Fibroblast of mammary gland (primary cell): ENCODE measurements at places on chromosomes 2 and 18.
A peak's percentile ranks its signal among the peaks of the same experiment; 100 is the strongest.

DNA sequence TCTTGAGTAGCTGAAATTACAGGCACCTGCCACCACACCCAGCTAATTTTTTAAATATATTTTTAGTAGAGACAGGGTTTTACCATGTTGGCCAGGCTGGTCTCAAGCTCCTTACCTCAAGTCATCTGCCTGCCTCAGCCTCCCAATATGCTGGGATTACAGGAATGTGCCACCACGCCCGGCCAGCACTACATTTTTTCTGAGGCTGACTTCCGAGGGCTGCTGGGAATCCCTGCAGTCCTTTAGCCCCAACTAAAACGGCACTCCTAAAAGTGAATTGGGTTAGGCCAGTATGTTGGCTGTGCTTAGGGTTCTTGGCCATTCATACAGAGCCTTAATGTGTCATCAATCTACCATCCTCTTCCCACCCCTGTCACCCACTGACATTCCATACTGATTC lies 375.4 kb downstream of the DCC start:
- no peak for DNase-seq

- no peak for DNase-seq
These were observed 12.5 kb downstream of the RASGRP3 start for GRCh38 chr2:33488715-33489540.

- DNase-seq = no peak
These were observed 510.9 kb upstream of the CELF4 start for GRCh38 chr18:38076346-38077070.

DNA sequence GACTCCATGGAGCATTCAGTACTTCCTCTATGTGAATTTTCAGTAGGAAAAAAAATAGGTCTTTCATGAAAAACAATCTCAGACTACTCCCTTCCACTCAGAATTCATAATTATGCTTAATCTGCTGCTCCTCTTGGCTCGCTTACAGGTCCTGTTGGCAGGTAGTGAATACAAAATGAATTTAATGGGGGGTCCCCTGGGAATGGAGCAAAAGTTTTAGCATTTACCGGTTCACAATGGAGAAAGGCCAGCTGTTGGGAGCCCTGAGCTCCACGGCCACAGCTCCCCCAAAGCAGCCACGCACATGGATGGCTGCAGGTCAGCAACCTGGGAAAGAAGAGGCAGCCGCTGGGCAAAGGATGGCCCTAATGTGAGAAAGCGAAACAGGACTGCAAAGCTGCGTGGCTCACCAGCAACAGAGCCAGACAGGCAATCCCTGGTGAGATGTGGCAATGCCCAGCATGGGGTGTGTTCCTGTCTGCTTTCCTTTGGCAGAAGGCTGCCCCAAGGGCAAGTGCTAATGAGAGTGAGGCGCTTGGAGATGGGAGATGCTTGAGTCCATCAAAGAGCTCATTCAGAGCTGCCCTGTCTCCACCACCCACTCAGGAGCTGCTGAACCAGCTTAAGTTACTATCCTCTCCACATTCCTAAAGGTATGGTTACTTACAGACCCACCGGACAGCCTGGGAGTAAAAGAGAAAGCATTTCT lies 447.4 kb downstream of the EPHA4 start:
- no peak for DNase-seq

GRCh38 chr2:143110758-143111428 lies 18.3 kb upstream of the ARHGAP15 start:
- peak; percentile 75 for DNase-seq

DNA sequence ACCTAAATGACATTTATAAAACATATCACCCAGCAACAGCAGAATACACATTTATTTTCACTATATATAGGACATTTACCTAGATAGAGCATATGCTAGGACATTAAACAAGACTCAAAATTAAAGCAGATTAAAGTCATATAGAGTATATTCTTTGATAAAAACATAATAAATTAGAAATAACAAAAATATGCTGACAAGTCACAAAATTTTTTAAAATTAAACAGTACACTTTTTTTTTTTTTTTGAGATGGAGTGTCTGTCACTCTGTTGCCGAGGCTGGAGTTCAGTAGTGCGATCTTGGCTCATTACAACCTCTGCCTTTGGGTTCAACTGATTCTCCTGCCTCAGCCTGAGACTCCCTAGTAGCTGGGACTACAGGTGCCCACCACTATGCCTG lies 758.9 kb upstream of the NRXN1 start:
- no peak for DNase-seq

DNA sequence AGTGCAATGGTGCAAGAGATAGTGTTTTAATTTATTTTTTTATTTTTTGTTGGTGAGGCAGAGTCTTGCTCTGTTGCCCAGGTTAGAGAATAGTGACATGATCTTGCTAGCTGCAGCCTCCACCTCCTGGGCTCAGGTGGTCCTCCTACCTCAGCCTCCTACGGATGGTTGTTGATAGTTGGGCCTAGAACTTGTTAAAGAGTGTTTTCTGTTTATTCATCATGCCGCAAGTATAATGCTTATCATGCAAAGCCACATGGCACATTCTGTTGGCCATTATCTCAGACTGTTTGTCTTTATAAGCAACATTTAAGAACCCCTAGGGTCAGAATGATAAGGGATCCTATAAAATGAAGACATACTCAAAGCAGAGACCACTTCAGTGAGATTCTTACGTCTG lies 1.7 kb downstream of the UGGT1 start:
- no peak for DNase-seq

GRCh38 chr2:4175343-4175742 lies 472.0 kb downstream of the DCDC2C start:
- no peak for DNase-seq

DNA sequence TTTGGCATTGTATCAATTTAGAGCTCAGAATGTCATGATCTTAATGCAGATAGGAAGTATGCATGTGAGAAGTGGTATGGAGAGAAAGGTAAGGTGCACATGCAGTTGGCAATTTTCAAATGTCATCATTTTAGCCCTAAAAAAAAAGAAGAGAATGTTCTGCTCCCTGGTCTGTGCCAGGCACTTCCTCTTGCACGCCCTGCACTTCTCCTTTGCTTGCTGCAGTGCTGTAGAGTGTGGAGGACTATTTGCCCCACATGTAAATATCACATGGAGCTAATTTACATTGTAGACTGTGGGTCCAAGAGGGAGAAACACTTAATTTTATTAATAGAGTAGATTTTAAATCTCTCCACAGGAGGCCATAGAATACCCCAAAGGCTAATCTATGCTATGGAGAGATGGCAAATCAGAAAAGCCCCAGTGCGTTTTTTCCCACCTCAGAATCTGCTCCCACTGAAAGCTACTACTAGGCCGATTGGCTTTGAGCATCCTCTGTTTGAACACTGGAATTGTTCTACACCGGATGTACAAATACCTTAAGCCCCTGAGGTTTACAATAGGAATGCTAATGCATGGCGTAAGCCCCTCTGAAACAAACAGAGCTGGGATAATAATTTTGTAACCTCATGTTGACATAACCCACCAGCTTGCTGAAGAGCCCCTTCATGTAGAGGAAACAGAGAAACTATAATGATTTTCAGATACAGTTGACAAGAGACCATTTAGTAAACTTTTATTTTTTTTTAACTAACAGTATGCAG lies 137.2 kb upstream of the KLHL14 start:
- no peak for DNase-seq

GRCh38 chr18:70411876-70412435 lies 123.1 kb downstream of the SOCS6 start:
- DNase-seq = no peak

GRCh38 chr18:33584548-33585430 lies 6.8 kb downstream of the ASXL3 start:
- no peak for DNase-seq

DNA sequence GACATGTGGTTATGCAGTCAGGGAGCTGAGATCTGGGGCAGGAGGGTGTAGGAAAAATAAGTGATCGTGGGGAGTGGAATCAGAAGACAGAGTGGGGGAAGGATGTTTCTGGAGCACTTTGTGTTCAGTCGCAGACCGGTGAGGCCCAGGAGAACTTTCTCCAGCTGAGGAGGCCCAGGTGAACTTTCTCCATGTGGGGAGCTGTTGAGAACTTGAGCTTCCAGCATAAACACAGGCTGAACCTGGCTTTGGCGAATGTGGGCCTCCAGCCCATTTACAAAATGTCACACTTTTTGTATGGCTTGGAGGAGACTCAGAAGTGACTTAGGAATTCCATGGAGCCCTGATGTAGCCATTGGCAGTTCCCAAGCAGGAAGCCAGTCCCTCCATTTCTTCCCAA lies 108.5 kb downstream of the VAPA start:
- no peak for DNase-seq

- no peak for DNase-seq
These were observed 77.0 kb upstream of the TMEM200C start for GRCh38 chr18:5972298-5972697.

- no peak for DNase-seq
These were observed 32.9 kb downstream of the LBH start for GRCh38 chr2:30264274-30264673.

GRCh38 chr2:113126845-113127645 lies at the start of gene IL1RN:
IL1RN (plus strand) TSS chr2:113127598; CDS start chr2:113127625, 27 bp downstream.
- DNase-seq = no peak

GRCh38 chr18:34800381-34800780 lies 90.3 kb downstream of the DTNA start:
- DNase-seq = no peak

DNA sequence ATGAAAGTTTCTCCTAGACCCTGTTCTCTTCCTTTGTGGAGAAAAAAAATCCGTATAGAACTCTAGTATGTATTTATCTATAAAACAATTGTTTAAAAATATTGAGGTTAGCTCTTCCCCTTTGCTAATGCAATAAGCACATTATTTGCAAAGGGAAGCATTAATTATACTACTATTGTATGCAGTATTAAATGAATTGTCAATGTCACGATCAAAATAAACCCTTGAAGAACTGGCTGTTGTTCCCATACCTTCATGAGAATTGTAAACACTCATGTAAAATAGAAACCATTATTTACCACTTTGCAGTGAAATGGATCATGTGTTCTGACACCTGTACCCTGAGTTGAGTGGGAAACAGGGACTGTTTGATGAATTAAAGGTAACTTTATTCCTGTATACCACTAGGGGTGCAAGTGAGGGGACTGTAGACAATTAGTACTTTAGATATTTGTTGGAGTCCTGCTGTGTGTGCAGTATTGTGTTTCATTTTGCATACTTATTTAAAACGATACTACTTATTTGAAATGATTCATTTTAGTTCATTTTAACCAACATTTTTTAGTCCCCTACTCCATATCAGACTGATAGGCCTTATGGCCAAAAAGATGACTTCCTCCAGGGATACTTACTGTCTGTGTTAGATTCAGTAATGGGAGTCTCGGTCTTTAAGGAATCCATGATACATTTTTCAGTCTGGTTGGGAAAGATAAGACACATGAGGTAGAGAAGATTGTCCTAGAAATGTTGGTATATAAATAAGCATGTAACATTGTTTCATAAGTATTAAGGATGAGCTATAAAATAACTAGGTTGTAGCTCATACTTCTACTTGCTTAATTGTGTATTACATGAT lies 7.9 kb downstream of the PKP4 start:
- peak; percentile 18 for DNase-seq

DNA sequence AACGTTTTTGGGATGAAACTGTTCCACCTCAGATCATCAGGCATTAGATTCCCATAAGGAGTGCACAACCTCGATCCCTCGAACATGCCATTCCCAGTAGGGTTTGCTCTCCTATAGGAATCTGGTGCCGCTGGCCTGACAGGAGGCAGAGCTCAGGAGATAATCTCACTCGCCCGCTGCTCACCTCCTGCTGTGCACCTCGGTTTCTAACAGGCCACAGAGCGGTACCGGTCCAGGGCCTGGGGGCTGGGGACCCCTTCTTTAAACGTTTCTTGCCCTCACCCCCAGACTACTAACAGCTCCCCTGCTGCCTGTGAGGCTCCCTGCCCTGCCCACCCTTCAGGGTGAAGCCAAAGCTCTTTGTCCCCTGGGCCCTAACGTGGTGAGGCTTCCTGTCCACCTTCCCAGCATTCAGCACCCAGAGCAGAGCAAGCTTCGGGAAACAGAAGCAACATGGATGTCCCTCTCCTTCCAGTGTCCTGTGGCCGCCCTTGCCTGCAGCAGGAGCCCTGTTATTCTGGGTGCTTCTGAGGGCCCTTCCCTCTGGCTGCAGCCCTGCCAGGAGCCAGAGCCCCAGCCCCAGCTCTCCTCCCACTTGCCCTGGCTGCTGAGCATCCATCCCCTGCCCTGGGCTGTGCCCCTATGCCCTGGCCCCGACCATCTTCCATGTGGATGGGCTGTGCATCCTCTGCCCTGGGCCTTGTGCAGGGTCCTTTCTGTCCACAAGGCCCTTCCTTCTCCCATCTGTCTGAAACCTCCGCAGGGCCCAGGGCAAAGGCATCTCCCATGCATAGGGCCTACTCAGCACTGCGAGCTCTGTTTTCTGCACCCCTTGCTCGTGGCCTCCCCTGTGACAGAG lies 140.1 kb downstream of the MBP start:
- DNase-seq = no peak

- DNase-seq = no peak
These were observed 15.2 kb downstream of the NPAS2 start for GRCh38 chr2:100835006-100835659.

- peak; percentile 2 for DNase-seq
These were observed 246.0 kb upstream of the CXCR4 start for GRCh38 chr2:136363900-136364299.

DNA sequence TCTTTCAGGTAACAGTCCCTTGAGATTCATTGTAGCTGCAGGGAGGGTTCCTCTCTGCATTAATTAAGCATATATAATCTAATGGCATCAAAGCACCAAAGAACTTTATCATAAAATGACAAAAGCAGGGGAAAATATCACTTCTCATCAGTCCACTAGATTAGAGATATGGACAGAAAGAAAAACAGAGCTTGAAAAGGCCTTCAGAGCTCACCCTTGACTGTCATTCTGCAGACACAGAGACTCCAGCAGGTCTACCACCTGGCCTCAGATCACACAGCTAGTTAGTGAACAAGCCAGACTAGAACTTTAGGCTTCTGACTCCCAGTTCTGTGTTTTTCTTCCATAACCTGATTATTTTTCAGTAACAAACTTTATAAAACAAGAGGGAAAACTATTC lies 88.5 kb downstream of the FIGN start:
- no peak for DNase-seq

DNA sequence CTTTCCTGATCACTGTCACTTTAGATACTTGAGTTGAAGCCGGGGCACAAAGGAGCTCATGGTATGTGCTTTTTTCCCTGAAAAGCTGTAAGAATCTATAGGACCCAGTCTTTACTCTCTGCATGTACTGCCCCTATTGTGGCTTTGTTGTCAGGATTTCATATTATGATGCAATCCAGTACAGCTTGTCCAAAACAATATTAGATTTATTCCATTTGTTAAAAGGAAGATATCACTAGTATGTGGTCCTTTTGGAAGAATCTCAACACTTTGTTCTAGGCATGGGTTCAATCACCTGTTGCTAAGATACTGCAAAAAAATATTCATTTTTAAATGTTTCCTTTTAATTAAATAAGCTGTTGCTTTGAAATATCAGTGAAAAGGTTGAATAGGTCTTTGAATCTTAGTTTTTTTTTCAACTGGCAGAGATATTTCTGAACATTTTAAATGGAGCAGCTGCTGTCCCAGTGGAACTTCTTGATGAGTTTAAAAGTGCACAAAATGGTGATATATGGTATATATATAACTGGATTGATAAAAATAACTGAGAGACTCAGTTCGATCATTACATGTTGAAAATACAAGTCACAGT lies 256.6 kb upstream of the NT5C1B start:
- DNase-seq = no peak

GRCh38 chr2:169761251-169761969 lies 27.8 kb downstream of the KLHL23 start:
- DNase-seq = no peak
